Activated naive CD8-positive, alpha-beta T cell treated with anti-CD3 and anti-CD28 coated beads, Interleukin-2, amount 50 U/mL, for 24 hours (primary cell): ENCODE measurements at places on chromosomes 7 and 10.

GRCh38 chr10:79054203-79055099 is 14.3 kb upstream of the ZMIZ1 start:
- DNase-seq = no peak

DNA sequence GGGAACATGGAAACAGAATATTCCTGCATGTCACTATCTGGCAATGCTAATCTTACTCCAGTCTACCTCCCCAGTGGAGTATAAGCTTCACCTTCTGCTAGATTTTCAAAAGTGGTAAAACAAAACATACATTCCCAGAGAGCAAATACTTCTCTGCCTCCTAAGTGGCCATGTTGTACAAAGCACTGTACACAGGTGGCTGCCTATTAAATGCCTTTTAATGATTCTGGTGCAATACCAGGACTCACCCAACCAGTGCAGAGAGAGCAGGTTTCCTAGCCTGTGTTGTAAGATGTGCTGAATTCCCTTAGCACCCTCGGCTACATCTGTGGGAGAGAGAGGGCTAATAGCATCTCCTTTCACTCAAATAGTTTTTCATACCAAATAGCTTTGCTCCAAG is 684.3 kb upstream of the NRP1 start:
- DNase-seq = no peak

DNA sequence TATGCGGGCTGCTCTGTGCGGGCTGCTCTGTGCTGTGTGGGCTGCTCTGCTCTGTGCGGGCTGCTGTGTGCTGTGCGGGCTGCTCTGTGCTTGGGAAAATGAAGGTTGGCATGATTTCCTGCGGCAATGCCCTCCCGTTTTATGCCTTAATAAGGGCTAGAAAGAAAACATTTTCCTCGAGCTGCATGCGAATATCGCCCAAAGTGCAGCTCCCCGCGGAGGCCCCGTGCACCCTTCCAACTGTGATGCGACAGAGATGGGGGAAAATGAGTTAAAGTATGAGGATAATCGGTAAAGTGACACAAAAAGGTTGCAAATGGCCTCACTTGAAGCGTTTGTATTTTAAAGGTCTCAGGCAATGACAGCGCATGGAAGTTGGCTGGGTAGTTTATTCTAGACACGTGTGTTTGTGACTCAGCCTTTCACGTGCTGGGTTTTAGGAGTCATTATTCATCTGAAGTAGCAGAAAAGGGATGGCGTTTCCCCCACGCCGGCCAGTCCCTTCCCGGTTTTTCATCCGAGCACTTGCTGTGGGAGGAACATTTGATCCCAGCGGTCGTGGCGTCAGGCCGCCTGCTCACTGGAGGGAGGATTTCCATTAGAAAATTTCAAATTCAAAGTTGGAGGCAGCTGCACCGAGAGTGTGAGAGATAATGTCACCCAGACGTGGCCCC is 220.7 kb downstream of the ADARB2 start:
- DNase-seq = no peak

DNA sequence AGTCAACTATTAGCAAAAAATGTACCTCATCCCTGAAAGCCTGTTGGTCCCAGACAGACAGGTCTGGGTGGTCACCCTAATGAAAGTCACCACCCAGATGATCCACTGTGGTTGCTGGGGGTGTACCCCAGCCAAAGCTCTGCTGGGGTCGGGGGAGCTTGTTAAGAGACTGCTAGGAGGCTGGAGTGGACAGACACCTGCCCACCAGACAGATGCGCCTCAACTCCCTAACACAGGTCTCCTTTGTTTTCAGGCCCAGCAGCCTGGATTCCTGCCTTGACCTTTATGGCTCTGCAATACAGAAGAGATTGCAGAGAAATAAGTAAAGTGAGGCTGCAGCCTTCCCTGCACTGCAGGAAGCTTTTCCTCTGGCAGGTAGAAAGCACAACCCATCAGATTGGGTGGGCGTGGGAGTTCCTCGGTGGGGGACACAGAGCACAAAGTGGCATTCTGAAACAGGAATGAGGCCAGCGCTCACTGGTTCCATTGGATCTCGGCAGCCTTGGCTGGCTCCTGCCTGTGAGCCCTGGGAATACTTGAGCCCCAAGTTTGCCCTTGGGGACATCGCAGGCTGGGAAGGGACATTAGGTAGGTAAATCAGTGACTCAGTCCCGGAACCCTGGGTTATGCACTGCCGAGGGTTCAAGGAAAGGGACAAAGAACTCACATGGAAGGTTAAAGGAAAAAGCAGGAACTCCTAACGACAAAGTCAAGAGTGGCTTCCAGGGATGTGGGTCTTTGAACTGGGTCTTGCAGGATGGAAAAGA is 18.0 kb upstream of the ZNF488 start:
- DNase-seq = no peak

GRCh38 chr10:64011912-64012714 is 490.9 kb downstream of the REEP3 start:
- no peak for DNase-seq

GRCh38 chr7:127252778-127253280 is at the start of gene GRM8:
TSS of gene GRM8 (minus strand) at chr7:127252941.
- DNase-seq = peak; percentile 21

DNA sequence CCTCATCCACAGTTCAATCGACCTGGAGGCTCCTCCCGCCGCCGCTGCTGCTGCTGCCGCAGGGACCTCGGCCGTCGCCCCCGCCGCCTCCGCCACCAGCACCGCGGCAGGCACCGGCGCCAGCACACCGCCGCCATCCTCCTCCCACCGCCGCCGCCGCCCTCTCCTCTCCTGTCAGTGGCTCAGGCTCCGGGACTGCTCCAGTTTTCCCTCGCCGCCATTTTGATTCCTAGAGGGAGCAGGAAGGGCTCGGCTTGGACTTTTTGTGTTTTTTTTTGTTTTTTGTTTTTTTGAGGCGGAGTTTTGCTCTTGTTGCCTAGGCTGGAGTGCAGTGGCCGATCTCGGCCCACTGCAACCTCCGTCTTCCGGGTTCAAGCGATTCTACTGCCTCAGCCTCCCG is 3.0 kb upstream of the MCM10 start:
- peak; percentile 22 for DNase-seq

- no peak for DNase-seq
These were observed 363.7 kb downstream of the HTR7 start for GRCh38 chr10:90494183-90494582.

DNA sequence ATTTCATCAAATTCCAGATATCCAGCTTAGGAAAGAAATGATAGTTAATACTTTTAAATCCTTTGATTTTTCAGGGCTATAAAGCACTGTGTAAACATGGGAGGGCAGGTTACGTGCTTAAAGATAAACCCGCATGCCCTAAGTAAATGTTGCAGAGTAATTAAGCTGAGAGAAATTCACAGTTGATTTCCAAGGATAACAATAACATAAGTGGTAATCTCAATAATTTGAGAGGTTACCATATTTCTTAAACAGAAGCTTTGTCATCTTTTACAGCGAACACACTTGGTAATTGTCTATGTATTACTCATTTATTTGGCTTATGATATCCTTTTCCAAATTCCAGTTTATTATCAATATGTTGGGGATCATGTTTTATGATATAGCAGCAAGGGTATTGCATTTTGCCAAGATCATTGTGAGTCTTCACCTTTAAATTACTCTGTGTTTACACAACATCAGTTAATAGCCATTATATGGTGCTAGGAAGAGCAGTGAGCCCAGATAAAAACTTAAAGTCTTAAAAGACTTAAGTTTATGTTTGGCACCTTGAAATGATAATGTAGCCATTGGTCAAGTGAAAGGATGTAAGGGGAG is 15.4 kb downstream of the MGAM start:
- no peak for DNase-seq

DNA sequence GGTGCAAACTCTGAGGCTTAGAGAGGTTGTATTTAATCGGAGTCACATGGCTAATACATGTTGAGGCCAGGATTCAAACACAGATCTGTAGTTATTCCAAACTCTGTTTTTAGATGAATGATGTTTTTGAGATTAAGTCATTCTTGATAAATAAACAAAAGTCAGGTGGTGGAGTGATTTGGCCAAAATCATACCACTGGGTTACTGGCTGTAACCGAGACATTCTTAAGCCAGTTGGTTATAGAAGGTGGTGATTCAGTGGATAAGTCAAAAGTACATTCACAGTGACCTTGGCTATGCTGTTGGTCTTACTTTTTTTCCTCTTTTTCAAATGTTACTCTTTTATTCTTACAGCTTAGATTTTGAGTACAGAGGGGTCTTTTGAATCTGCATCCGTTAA is 361.4 kb downstream of the KIF20B start:
- DNase-seq = no peak

DNA sequence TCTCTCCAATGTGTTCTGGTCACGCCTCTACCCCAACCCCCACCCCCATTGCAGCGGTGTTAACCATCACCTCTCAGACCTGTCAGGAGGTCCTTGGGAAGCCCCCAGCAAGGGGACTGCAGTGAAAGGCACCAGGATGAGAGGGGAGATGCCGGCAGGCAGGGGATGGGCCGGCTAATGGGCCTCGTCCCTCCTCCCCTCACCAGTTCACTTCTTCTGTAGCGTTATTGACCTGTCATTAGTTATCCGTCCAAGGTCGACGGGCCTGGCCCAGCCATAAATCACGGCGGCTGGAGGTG is 18.8 kb downstream of the POLL start:
- DNase-seq = no peak

GRCh38 chr7:156989766-156990535 is 20.5 kb downstream of the MNX1 start:
- DNase-seq = no peak

DNA sequence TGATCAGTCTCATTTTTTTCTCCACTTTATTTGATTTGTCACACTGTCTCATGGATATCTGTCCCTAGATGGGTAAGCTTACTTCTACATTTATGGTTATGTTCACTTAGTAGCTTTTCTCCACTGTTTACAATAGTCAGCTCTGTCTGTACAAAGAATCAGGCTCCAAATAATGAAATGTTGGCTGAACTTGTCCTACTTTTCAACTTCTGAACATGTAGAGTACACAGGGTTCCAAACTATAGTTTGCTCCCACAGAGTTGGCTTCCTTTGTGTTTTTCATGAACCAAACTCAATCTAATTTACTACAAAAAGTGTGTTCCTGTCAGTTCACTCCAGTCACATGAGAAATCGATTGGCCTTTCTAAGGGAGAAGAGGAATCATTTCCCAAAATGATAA is 175.0 kb downstream of the CCDC71L start:
- no peak for DNase-seq

DNA sequence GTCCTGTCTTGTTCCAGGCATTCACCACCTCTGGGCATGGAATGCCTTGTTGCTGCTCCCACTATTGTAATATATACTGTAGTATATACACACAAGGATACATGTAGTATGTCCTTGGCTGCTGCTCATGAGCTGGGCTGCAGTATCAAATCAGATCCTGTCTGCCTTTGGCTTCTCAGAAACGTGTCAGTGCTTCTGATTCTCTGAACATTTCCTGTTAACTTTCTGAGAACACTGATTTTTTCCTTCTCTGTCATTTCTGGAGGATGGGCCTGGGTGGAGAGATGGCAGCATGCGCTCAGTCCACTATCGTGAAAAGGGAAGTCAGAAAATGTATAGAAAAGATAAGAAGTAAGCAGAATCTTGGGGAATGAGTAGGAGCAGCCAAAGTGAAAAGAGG is 12.2 kb downstream of the SFTPA2 start:
- DNase-seq = no peak

DNA sequence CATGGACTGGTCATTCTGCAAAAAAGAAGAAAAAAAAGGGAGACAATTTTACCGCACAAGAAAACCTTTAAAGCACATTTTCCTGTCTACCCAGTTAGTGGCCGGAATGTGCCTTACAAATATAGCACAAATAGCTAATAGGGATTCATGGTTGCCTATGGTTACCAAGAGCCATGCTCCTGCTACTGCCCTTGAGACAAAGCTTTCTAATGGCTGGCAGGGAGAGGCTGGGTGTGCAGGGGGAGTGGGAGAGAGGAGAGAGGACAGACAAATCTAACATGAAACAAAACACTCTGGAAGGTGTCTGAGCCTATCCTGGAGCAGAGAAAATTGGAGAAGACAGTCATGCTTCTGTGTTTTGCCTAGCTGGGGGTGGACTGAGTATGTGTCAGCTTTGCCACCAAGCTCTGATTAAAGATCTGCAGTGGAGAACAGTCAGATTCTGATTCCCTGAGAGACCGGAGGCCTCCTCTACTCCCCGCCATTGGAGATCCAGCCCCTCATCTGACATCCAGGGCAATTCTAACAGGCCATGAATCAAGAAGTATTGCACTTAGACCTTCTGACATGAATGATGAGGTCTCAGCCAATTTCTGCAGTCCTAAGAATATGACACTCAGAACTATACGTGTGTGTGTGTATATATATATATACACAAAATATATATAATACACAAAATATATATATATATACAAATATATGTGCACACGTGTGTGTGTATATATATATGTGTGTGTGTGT is 80.2 kb downstream of the PRTFDC1 start:
- no peak for DNase-seq

GRCh38 chr7:14351167-14351566 is 361.7 kb upstream of the ETV1 start:
- DNase-seq = no peak

DNA sequence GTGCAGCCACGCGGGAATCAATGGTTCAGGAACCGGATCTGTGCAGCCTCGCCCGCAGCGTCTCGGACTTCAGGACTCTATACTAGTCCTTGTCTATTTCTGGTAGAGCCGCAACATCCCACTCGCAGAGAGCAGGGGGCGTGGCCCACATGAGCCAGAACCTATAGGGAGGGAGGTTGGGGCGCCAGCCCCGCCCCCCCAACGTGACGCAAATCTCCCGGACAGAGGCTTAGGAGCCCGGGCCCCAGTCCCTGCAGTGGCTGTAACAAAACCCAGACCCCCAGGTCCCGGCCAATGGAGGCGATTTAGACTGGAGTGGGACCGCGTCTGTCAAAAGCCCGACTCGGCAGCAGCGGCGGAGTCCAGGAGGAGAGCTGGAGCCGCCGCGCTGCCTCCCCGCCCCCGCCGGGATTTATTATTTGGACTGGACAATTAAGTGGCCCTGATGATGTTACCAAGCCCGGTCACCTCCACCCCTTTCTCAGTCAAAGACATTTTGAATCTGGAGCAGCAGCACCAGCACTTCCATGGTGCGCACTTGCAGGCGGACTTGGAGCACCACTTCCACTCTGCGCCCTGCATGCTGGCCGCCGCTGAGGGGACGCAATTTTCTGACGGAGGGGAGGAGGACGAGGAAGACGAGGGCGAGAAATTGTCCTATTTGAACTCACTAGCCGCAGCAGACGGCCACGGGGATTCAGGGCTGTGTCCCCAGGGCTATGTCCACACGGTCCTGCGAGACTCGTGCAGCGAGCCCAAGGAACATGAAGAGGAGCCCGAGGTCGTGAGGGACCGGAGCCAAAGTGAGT is at the start of gene NKX2-3:
Gene NKX2-3 (plus strand): TSS at position 256 of the 809 bp plus-strand sequence. CDS start 190 bp downstream, at position 446.
- peak; percentile 68 for DNase-seq

DNA sequence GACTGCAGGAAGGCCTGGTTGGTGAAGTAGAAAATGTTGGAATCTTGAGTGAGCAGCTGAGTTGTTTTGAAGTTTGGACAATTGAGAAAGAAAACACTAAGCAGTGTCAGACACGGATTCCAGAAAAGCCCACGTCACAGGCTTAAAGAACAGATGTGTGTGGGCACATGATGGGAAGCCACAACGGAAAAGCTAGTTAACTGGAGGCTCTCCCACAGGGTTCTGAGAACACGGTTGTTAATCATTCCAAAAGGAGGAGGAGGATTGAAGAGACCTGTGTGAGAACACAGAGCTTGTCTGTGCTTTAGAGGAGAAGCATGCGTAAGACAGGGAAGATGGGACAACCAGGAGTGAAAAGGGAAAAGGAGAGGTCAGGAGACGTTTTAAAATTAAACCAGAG is 42.6 kb downstream of the SHH start:
- no peak for DNase-seq

GRCh38 chr10:12509794-12510100 is 160.4 kb downstream of the CAMK1D start:
- DNase-seq = no peak

- no peak for DNase-seq
These were observed 15.8 kb upstream of the PAPSS2 start for GRCh38 chr10:87643920-87644319.
